ENCODE measurements at places on chromosomes 13 and 19.

GRCh38 chr13:84481958-84482357, 599.7 kb upstream of the SLITRK1 start:
- DNase-seq: no peak

- DNase-seq: no peak
Observed at GRCh38 chr13:27810461-27810860, 18.2 kb downstream of the GSX1 start.

- no peak for DNase-seq
Observed at GRCh38 chr13:113846636-113847318, 17.1 kb downstream of the GAS6 start.

- DNase-seq: no peak
Observed at GRCh38 chr13:80337288-80338081, 3.4 kb downstream of the SPRY2 start.

DNA sequence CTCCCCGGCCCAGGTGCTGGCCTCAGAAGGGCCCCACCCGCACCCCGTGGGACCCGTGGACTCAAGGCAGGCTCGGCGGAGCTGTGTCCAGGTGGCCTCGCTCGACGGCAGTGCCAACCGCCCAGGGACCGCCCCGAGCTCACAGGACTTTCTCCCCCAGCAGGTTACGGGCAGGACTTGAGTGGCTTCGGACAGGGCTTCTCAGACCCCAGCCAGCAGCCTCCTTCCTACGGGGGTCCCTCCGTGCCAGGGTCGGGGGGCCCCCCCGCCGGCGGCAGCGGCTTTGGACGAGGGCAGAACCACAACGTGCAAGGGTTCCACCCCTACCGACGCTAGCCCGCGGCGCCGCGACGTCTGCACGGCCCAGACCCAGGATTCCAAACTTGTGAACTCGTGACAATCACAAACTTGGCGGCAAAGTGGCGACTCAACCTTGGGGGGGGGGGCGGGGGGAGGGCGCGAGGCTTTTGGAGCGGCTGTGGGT, 3.6 kb upstream of the RPS15 start:
- no peak for DNase-seq

DNA sequence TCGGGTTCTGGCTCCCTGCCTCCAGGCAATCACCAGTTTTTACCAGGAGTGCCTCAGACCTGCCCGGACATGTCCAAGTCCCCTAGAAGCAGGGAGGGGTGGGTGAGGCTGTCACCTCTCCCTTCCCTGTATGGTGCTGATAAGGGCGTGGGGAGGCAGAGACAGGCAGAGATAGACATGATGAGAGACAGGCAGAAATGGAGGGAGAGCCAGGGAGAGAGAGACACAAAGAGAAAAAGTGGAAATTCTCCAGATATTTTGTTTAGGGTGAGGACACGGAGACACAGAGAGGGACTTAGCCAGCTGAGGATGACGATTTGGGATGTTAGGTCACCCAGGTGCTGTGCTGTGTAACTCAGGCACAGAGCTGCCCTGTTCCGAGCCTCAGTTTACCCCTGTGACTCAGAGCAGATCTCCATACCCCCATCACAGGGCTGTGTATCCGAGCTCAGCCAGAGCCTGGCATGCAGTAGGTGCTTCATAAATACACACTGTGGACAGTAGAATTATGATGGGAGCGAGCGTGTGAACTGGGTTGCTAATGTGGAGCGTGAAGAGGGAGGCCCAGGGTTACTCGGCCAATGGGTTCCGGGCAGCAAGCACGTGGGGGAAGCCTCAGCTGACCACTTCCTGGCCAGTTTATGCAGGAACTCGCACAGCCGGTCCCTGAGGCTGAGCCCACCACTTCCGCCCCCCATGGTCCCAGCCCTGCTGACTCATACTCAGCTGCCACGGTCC, 11.9 kb upstream of the GDF15 start:
- no peak for DNase-seq

DNA sequence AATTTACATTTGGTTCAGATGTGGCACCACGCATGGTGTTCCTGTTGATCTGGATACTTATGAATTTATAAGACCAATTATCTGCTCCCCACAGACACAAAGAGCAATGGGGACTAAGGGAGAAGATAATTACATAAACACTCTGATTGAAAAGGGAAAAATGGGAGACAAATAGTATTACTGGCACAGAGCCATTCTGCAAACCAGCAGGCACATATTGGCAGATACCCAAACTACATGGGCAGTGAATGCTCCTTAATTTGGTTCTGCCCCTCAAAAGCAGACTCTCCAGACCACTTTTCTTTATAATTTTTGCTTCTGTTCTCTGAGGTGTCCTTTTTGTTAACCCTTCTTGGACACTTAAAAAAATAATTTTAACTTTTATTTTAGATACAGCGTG, 1674.2 kb downstream of the PCDH9 start:
- no peak for DNase-seq

Data from effector CD8-positive, alpha-beta T cell (primary cell).